Activated T-helper 17 cell treated with anti-CD3 and anti-CD28 coated beads, Interleukin-2, amount 50 U/mL, for 72 hours (primary cell): ENCODE measurements at places on chromosomes 4 and X.

DNA sequence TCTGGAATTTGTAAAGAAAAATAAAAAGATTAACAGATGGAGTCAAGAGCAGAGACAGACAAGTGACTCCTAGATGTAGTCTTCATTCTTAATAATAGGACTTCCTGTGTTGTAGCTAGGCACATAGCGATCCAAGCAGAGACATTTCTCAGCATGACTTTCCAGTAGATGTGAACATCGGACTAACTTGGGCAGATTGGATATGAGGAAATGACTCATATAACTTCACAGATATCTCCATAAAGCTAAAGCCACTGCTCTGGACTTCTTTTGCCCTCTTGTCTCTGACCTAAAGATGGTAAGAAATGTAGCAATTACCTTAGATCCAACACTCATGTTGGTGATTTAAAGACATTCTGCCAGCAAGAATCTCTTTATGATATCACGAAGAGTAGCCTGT is 131.7 kb downstream of the EPHA5 start:
- no peak for ATAC-seq

GRCh38 chr4:186734251-186734650 is 10.6 kb upstream of the FAT1 start:
- no peak for ATAC-seq

- ATAC-seq = no peak
Observed at GRCh38 chr4:82745173-82745842, 53.3 kb downstream of the SCD5 start.

DNA sequence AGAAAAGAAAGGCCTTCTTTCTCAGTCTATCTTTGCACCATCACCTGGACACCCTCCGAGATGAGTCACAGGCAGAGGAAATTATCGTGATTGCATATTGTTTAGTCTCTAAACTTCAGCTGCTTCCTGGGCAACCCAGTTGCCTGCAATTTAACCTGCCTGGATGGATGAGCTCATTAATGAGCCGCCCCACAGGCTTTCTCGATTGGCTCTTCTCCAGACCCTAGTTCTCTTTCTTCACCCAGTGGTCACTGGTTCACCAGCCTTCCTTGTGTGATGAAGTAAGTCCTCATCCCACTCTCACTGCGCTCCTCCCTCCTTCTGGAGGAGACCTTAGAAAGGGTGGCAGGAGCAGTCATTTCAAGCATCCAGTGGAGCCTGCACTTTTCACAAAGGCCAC is 94.4 kb downstream of the SOWAHB start:
- ATAC-seq = no peak

GRCh38 chr4:132218406-132218805 is 930.7 kb upstream of the PCDH10 start:
- ATAC-seq = no peak

DNA sequence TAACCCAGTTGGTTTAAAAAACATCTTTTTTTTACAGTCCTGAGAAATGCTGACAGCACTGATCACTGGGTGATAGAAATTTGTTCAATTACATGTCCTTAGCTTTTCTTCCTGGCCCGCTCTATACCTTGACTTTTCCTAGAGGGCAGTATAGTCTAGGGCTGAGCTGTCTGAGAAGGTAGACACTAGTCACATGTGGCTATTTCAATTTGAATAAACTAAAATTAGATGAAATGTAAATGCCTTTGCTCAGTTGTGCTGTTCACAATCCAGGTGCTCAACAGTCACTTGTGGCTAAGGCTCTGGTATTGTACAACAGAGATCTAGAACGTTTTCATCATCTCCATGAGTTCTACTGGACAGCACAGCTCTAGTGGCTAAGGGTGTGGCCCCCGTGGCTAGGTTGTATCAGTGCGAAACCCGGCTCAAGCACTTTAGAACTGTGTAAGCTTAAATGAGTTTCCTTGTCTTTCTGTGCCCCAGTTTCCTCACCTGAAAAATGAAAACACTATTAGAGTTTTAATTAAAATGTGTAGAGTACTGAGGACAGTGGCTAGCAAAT is 111.6 kb upstream of the WDR17 start:
- no peak for ATAC-seq

- no peak for ATAC-seq
Observed at GRCh38 chr4:7779432-7779768, 160.3 kb downstream of the AFAP1 start.

DNA sequence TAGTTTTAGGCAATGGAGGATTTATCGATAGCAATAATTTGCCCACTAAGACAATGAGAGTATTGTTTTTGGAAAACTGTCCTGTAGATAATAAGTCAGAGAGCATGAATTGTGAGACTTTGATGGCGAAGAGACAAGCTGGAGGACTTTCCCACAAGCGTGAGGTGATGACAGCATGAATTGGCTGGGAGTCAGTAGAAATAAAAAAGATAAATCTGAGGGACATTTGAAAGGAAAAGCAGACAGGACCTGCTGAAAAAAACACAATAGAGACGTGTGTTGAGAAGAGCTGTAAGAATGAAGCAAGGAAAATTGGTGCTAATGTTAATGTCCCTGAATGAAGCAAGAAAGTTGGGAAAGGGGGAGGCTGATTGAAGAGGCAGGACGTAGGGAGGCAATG is 233.5 kb downstream of the DCTD start:
- ATAC-seq = no peak

DNA sequence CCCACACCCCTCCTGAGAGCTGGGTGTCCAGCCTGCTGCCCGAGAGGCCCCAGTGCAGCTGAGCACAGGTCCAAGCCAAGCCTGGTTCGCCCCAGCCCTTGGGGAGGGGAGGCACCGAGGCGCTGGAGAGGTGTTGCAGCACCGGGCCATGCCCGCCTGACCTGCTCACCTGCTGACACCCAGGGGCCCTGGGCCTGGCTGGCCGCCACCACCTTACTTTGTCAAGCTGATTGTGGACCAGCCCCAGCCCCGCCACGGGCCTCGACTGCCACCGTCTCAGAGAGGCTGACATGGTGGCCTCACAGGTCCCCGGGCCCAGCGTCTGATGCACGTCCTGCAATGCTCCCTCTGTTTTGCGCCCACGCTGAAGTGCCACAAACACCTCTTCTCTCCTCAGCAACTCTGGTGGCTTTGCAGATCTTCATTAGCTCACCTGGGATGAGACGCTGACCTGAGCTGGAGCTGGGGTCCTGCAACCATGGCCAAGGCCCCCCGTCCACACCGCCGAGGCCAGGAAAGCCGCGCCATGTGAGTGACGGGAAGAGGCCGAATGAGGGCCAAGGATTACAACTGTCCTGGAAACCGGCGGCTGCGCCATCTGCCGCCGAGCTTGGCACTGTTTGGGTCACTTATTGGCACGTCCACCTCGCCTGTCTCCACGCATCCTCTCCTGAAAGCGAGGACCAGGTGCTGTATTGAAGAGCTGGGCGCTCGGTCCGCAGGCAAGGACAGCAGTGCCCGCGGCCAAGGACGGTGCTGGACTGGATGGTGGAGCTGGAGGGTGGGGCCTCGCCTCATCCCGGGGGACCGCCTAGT is 7.6 kb downstream of the CPLX1 start:
- no peak for ATAC-seq

DNA sequence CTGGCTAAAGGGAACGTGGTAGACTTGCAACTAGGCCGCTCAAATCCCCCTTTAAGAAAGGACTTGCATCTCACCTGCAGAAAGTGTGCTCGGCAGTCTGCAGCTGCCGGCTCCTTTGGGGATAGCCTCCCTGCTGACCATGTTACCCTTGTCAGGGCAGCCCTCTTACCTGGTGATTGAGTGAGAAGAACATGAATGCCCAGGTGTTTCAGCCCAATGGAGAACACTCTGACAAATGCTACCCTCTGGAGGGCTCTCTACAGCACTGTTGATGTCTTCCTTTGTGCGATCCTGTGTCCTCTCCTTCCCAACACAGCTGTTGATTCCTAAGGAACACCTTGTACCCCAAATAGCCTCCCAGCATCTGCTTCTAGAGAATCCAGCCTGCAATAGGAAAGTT is 178.7 kb upstream of the LDB2 start:
- ATAC-seq = no peak

DNA sequence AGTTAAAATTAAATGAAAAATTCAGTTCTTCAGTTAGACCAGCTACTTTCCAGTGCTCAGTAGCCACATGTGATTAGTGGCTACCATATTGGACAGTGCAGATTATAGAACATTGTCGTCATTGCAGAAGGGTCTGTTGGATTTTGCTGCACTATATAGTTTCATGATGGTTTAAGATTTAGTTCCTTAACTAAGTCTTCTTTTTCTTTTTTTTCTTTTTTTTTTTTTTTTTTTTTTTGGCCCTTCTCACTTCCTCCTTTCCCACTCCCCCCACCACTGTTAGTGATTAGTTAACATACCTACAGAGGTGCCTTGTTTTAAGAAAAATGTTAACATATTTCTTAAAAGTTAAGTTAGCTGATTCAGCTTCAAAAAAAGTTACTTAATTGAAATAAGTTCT is 9.0 kb downstream of the RAB9A start:
- ATAC-seq = no peak

- no peak for ATAC-seq
Observed at GRCh38 chrX:69179380-69179911, 14.2 kb upstream of the PJA1 start.

GRCh38 chrX:125681058-125681457 is 361.4 kb downstream of the TEX13C start:
- ATAC-seq = no peak

DNA sequence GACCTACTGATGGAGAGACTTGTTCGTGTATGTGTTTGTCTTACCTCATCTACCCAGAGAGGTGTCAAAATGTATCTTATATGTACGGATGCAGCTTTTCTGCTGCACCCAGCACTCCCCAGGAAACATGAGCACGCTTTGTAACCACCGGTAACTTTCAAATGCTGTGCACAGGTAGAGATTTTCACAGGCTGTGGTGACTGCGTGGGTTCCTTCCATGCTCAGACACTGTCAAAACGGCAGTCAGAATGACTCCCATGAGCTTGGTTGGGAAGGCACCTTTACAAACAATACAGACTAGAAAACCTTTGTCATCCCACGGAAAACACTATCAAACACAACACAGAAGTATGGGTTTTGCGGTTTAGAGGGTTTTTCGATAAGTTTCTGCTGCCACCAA is 28.2 kb downstream of the F11 start:
- peak; percentile 52 for ATAC-seq

DNA sequence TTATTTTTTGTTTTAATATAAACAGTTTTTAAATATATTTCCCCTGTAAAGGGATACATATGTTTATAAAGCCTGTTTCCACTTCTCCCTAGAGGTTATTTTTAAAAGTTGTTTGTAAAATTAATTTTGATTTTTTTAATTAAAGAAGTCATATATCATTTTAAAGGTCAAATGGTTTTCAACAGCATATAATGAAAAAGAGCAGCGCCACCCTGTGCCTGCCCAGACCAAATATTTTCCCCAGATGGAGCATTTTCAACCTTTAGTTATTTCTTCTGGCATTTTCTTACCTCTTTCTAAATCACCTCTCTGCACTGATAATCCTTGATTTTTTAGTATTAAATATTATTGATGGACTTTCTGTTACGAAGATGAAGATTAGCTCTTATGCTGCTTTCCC is 21.0 kb downstream of the MSX1 start:
- ATAC-seq = no peak

GRCh38 chrX:4661771-4662170 is 948.3 kb upstream of the PRKX start:
- no peak for ATAC-seq

- no peak for ATAC-seq
Observed at GRCh38 chrX:149567621-149568417, 18.1 kb upstream of the HSFX3 start.

DNA sequence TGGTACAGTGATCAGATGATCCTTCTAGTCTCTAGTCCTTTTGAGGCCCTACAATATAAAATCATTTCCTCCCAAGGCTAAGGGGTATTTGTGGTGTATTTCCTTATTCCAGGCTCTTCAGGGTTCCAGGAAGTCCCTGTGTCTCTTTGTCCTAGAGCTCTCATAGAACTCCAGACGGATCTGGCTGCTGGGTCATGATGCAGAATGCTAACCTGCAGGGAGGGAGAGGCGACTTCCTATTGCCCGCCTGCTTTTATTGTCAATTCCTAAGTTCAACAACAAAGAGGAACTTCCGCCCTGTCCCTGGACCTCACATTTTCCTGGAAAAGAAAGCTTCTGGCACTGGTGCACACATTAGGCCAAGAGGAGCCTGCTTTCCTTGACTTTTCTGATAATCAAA is 45.9 kb upstream of the ZNF827 start:
- no peak for ATAC-seq

DNA sequence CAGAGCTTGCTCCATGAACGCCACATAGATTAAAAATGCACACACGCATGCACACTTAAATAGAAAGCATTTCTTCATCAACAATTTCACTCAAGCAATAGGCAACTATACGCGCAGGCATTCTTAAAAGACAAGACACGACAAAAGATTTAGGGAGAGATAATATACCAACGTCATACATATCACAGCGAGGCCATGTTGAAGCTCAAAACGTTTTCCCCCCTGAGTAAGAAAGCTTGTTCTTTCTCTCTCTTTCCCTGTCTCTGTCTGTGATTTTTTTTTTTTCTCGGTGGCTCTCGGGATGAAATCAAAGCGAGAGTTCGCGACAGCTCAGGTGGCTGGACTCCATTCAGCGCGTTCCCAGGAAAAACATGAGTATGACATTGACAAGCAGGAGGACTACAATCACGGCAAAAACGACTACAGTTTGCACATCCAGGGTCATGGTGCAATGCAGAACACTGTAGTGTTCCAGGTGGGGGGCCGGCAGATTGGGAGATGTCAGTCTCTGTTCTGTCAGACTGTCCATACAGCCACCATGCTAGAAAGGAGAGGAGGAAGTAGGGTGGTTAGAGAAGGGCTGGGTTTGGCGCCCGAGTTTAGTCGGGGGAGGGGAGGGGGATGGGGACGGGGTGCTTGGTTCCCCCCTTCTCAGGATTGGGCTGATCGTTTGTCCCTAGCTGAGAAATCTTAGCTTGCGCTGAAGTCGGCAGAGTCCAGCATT is 30.7 kb downstream of the ARHGEF9 start:
- peak; percentile 48 for ATAC-seq
